ENCODE measurements at places on chromosomes 13 and 19.

DNA sequence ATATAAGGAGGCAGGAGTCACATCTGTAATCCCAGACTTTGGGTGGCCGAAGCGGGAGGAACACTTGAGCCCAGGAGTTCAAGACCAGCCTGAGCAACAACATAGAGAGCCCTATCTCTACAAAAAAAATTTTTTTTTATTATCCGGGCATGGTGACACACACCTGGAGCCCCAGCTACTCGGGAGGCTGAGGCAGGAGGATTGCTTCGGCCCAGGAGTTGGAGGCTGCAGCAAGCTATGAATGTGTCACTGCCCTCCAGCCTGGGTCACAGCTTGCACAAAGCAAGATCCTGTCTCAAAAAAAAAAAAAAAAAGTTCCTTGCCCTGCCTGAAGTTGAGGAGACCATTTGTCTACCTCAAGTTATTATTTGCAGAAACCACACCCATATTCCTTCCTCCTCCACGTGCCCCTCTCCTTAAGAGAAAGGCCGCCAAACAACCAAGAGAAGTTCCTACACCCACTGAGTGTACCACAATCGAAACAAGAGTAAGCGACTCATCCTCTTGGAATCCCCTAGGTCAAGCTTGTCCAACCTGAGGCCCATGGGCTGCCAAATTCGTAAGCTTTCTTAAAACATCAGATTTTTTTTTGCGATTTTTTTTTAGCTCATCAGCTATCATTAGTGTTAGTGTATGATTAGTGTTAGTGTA is 2.2 kb downstream of the ABCC4 start:
- no peak for DNase-seq

- peak; percentile 52 for DNase-seq
These were observed 467.2 kb downstream of the ITGBL1 start for GRCh38 chr13:101919541-101920181.

- no peak for DNase-seq
These were observed 31.6 kb downstream of the SIGLEC7 start for GRCh38 chr19:51173681-51174080.

DNA sequence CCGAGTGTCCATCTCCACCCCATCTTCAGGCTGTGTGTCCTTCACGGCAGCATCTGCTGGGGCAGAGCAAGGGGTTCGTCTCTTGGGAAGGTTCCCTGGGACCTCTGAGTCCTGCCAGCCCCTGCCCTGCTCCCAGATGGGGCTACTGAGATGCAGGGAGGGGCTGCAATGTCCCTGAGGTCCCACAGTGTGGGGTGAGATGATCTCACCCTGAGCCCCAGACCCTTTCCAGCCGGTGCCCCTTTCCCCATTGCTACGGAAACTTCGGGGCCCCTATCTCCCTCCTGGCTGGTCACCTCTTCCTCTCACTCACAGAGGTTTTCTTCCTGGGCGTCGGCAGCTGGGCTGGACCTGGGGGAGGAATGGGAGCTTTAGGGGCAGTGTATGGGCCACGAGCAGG is 5.0 kb downstream of the LILRB2 start:
- DNase-seq, result no peak

- peak; percentile 10 for DNase-seq
These were observed 260.4 kb downstream of the NALCN start for GRCh38 chr13:101155920-101156319.

DNA sequence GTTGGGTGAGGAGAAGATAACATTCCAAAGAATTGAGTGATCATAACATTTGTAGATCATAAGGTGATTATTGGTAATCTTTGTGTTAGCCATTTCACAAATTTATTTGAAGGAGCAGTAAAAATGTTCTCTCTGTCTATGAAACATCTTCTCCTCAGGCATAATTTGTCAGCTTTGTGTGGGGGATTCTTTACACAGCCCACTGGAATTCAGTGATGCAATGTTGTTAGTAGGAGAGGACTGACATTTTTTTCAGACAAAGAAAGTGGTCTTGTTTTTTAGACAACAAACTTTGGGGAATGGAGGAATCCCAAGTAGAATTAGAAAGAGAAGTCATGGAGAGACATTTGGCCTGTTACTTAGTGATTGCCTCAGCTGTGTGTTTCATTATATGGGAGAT is 100.3 kb downstream of the ITGBL1 start:
- DNase-seq, result peak; percentile 44

DNA sequence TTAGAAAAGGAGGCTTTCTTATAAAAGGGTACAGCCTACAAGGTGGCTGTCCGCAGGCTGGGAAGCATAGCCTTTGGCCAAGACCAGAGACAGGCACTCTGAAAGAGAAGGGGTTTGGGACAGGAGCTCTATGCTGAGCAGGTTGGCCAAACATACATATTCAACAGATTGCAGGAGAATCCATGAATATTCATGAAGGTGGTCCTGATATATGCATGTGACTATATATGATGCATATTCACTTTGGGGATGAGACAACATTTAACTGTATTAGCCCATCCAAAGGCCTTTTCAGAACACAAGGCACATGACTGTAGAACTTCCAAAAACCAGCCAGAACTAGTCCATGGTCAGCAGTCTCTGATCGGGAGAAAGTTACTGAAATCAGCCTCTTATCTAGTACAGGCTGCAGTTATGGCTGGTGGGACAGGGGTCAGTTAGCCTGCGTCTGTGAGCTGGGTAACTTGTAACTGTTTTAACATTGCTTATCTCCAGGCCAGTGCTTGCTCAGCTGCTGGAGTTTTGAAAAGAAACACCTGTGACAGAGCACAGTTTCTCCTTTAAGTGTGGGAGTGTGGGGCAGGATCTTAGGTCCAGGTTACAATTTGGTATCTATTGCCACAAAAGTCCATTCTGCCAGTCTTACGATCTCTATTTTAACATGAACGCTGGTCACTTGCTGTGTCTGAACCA is 924.2 kb downstream of the UQCRFS1 start:
- DNase-seq, result no peak

DNA sequence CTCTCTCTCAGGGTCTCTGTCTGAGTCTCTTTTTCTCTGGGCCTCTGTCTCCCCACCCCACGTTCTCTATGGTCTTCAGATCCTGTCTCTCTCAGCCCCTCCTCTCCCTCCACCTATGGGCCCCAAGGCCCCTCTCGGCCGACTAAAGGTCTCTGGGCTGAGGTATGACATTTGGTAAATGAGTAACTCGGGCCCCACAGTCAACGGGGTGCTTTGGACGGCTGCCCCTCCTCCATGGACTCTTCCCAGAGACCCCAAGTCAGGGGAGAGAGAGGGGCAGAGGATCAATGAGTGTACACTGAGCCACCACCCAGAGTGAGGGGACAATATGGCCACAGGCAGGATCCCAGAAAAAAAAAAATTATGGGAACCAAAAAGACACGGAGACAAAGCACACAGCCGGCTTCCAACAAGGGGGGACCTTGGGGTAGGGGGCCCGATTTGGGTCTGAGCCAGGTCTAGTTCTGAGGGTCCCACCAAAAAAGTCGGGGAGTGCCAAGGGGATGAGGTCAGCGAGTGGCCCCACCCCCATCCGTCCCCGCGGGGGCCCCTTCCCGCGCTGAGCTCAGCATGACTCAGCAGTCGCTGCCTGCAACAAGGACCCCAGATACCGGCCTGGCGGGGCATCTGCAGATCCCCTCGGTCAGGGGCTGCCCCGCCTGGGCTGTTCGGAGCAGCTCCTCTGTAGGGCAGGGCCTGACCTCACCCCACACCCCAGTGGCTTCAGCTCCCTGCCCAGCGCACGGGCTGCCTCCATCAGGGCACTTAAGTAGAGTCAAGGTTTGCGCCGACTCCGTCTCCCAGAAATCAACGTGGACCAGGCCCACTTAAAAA is 1.5 kb upstream of the FTL start:
- peak; percentile 70 for DNase-seq

GRCh38 chr13:99314640-99315176 is 7.5 kb upstream of the GPR183 start:
- DNase-seq, result no peak

DNA sequence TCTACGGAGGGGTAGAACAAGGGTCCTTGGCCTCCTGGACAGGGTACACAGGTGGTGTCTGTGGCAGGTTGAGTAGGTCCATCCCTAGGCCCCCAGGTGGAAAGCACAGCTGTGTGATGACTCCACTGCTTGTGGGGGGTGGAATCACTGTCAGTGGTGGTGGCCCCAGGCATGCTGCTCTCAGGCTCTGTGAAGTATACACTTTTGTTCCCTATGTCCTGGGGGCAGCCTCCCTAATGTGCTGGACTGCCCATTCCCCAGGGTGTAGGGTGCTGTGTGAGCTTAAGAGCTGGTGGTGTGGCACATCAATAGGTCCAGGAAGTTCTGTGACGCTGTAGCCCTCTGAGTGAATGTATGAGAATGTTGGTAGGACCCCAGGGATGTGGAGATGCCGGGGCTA is 197.2 kb upstream of the SLC10A2 start:
- no peak for DNase-seq

DNA sequence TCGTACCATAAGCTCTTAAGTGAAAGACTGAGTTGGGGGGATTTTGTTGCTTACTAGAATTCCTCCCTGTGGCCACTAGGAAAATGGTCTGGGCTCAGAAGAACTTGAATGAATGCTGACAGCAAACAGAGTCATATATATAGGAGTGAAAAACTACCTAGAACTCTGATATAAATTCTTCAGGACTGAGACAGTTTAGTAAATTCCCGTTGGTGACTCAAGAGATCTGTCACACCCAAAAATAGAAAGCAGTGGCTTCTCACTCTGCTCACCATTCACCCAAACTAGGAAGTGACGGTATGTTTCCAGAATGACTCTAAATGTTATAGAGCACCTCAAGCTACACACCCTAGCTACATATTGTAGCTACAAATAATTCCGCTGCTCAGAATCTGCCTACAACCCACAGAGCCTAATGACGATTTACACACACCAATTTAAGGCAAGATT is 116.2 kb downstream of the TBC1D4 start:
- DNase-seq, result peak; percentile 89

DNA sequence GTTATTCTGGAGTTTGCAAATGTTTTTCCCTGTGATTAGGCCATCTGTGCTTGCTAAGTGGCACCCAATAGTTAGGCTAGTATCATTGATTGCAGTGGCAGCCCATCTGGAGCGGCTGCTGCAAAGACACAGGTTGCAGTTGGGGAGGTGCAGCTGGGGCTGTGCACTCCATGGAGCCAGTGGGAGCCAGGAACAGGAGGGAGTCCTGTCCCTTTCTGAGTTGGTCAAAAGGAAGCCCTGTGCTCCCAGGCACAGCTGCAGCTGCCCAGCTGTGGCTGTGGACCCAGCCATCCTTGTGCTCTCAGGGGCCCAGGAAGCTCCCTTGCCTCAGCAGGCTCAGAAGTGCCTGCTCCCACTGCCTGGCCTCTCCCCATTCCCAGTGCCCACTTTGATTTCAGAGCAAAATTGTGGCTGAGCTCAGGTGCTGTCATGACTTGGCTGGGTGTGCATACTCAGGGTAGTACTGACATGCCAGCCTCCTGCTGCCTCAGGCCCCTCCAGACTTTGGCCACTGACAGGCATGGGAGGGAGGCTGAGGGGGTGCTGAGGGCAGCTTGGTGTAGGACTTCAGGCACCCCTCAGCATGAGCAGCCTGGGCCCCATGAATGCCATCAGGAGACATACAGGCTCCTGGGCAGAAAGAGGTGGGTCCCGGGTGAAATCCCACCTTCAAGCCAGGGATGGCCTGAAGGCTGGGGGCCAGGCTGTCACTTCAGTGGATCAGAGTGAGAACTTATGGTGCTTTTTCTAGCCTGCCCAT is 270.6 kb downstream of the PCDH20 start:
- DNase-seq, result no peak

- no peak for DNase-seq
These were observed 93.8 kb upstream of the RNF113B start for GRCh38 chr13:98270819-98271218.

DNA sequence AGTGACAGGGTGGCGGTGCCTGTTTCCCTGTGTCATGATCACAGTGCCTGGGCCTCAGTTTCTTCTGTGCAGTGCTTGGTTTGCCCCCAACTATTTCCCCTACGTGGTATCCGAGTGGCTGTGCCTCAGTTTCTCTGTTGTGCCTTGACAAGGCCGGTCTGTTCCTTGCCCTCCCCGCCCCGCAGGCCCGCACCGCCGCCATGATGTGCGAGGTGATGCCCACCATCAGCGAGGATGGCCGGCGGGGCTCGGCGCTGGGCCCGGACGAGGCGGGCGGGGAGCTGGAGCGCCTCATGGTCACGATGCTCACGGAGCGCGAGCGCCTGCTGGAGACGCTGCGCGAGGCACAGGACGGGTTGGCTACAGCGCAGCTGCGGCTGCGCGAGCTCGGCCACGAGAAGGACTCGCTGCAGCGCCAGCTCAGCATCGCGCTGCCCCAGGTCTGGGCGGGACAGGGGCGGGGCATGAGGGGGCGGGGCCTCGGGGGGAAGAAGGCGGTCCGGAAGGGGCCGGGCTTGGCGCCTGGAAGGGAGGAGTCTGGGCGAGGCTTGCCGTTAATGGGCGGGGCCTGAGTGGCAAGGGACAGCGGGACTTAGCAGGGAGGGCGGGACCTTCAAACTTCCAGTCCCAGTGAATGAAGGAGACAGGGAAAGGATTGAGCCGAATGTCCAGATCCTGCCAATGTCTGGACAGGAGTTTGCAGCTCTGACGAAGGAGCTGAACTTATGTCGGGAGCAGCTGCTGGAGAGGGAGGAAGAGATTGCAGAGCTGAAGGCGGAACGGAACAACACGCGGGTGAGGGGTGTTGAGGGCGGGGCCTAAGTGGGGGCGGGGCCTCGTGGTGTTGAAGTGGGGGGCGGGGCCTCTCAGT is 8.6 kb downstream of the PPFIA3 start:
- peak; percentile 98 for DNase-seq

DNA sequence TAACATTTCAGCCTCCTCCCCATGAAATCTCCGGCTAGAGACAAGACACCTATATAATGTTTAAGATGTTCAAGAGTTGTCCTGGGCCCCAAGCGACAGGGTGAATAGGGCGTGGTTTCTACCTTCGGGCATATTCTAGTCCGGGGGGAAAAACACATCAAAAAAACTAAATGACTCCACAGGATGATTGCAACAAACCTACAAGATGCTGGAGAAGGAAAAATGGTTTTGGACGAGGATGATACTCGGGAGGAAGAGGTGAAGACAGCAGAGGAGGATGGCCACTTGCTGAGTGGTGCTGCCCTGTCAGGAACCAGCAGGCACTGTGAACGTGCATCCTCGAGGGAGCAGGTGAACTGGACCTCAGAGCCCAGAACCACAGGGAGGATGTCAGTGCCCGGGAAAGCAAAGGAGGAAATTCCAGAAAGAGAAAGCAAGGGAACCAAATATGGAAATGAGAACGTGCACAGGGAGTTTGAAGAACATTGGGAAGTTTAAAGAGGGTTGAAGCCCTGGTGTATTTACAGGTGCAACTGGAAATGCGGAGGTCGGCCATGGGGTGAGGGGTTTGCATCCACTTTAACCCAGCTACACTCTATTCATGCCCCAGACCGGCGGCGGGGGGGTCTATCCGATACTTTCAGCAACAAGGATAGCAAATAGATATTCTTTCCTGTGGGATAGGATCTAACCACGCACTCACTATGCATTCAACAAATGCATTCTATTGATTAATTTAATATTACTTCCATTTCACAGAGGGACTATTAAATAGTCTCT is 50.6 kb downstream of the COL4A1 start:
- no peak for DNase-seq

DNA sequence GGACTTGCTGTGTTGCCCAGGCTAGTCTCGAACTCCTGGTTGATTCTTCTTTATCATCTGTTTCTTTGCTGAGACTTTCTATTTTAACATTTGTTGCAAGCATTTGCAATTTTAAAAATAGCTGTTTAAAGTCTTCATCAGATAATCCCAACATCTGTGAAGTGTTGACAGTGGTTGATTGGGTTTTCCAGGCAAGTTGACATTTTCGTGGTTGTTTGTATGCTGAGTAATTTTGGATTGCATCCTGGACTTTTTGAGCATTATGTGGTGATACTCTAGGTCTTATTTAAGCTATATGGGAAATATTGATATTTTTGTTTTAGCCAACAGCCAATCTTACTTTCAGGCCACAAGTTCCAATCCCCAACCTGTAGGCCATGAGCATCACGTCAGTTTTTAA is 25.1 kb downstream of the AP1M1 start:
- DNase-seq, result peak; percentile 37
